ENCODE measurements at places on chromosomes 4 and X.

DNA sequence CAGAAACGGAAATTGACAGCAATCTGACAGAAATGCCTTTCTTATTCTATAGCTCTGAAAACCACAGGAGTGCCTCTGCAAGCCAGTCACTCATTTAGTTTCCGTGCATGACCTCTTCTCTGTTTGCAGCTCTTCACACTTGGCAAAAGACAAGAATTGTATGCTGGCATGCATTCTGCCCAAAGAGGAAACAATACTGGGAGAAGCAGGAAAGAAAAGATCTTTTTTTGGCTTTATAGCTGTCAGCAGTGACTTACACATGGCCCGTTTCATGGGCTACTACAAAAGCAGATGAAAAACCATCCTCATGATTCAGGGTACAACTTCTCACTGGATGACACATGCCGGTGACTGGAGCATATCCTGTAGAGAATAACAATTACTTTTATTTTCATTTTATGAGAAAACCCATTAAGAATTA is 249.4 kb downstream of the ADAMTS3 start:
- DNase-seq = no peak

DNA sequence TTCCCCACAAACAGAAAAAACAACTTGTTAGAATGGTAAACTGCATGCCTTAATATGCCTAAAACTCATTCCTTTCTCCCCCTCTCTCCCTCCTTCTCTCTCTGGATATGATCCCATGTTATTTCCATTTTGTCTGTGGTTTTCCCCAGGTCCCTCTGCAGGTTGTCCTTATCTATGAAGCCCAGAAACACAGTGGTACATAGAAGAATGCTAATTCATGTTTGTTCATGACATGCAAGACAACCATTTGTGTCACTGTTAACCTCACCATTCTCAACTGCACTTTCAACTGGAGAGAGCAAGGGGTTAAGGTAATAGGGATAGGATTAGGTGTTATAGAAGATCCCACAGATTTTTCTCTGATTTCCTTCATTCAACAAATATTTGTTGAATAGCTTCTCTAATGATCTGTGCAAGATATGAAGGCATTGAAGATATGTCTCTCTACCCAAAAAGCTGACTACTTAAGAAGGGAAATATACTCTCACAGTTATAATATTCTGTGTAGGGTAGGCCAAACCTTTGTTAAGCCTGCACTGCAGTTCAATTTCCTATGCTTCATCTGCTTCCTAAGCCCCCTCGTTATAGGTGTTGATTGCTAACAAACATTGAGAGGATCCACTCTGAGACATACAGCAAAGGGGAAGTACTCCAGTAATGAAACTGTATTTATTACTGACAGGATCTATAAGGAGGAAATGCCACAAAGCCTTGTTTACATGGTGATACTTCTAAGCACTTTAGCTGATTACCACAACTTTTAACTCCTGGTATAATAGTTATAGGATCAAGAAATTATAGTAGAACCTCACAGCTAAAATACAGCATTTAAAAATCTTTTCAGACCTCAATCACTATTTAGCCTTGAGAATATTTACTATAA is 96.1 kb downstream of the FRYL start:
- DNase-seq = no peak

DNA sequence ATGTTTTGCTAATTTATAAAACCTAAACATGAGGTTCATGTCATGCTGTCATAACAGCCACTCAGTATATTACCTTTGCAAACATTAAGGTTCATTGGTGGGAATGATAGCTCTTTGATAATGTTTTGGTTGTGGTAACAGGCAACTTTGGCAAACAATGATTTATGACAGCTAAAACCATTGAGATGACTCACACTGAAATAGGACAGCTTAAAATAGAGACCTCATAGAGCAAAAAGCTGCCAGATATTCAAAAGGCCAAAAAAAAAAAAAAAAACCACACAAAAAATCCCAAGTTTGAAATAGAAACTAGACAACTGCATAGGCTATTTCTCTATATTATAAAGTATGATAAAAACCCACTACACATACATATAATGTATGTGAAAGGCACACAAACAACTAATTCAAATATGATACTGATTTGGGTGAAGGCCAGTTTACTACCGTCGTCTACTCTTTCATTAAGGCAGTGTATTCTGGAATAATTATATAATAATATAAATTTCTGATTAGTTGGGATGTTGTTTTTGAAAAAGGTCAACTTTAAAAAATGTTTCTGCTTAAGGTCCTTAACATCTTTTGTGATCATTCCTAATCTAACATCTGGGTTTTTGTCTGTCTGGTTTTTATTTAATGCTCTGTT is 646.0 kb upstream of the PITX2 start:
- DNase-seq = no peak

- DNase-seq = peak; percentile 47
These were observed 140.7 kb downstream of the RPS6KA6 start for GRCh38 chrX:84047339-84047738.

DNA sequence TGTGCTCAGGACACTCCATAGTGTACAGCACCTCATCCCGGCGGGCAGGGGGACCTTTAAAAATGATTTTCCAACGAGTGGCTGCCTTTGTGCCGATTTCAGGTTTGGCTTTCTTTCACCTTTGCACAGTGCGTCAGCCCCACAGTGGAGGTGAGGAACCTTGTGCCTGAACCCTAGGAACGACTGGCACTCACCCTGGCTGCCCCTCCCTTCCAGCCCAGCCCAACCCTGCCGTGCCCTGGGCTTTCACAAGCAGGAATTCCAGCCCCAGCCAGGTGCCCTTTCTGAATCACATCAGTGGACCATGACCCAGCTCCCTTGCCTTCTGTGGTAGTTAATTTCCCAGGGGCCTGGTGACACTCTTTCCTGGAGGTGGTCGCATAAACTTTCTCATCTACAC is 1.3 kb downstream of the TMEM164 start:
- peak; percentile 49 for DNase-seq

DNA sequence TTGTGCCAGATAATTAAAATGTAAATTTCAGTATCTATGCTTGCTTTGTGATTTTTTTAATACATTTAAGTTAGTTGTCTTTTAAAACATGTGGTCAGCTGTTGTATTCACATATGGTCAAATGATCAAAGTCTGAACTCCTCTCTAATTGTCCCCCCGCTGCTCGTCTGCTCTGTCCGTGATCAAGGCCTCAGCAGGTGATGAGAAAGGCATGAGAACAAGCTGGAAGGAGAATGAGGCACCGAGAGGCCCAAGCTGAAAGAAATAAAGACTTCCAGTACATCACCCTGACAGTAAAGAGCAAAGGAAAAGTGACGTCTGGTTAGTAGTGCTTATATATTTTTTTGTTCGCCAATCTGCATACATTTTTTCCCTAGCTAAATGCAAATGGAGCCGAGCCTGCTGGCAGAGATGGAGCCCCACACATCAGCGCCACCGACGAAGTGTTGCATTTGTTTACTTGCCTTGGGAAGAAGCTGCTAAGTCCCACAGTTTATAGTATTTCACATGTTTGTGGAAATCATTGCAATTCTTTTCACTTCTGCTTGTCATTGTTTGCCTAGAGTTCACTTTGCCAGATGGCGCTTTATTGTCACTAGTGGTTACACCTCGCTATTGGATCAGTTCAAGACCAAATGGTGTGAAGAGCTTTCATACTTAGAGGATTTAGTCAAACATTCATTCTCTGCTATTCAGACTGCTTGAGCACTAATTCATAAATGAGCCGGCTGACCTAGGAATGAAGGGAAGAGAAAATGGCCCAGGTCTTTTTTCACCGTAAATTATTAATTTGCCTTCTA is 181.5 kb downstream of the ZIC3 start:
- peak; percentile 85 for DNase-seq

GRCh38 chrX:40152173-40152711 is 54.5 kb upstream of the BCOR start:
- DNase-seq = peak; percentile 78

GRCh38 chr4:19478791-19479190 is 772.9 kb upstream of the SLIT2 start:
- DNase-seq = no peak

GRCh38 chrX:1283093-1283492 is 14.5 kb downstream of the CSF2RA start:
- no peak for DNase-seq

DNA sequence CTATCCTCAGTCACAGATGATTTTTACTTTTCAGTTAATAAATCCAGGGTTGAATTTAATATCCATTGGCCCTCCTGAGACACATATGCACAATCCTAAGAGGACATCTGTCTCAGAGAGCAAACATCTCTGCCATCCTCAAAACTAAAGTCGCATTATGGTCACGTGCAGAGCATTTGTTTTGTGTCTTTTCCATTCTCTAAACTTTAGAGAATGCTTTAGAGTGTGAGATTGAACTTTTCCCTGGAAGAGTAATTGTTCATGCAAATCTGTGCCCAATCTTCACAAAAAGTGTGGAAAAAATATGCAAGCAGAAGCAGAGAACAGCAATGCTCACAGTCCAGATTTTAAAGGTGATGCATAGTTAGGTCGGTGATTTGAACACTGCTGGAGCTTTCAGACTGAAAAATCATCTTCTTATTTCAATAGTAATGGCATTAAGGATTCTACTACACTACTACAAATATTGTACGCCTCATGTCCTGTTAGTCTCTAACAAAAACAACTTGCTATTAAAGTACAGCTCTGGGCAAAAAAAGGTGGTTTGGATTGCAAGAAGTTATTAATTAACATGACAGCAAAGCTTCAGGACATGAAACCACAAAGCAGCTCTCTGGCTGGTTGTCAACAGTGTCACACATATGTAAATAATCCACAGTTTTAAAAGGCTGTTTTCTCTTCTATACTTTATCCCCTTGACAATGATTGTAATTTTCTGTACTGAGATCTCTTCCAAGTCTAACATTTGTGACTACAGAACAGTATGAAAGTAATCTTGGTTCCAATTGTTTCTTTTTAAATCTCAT is 19.9 kb downstream of the DCHS2 start:
- DNase-seq = no peak

- DNase-seq = no peak
These were observed 2343.1 kb downstream of the PCDH7 start for GRCh38 chr4:33063241-33063640.

GRCh38 chr4:184845367-184846021 is 19.7 kb upstream of the ACSL1 start:
- DNase-seq = no peak

DNA sequence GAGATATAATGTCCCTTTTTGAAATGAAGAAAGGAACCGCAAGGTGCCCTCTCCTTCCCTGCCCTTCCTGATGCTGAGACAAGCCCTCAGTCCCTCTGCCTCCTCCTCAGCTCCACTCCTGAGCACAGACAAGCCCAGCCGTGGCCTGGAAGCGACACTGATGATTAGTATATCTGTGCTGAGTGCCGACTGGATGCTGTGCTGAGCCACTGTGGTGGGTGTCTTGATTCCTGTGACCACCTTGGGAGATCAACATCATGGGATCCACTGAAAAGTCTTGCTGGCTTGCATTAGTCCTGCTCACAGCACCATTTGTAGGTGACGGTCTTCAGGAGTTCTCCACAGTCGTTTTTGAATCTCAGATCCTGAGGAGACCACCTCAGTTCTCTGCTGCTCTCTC is 59.5 kb upstream of the HGFAC start:
- DNase-seq = no peak

DNA sequence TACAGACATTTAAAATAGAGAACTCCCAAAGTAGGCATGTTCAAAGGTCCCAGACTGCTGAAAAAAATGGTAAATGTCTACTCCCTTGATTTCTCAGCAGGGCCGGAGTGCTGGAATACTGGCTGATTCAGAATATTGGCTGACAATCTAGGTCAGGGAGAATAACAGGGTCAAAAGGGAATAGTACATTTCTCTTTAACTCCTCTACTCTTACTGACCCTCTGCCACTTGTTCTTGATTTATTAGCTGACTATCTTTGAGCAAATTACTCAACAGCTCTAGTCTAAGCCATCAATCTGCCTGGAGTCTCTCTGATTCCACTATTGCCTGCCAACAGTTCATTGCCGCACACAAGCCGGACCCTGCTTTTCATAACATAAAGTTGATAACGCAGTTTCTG is 19.7 kb upstream of the NWD2 start:
- DNase-seq = no peak

DNA sequence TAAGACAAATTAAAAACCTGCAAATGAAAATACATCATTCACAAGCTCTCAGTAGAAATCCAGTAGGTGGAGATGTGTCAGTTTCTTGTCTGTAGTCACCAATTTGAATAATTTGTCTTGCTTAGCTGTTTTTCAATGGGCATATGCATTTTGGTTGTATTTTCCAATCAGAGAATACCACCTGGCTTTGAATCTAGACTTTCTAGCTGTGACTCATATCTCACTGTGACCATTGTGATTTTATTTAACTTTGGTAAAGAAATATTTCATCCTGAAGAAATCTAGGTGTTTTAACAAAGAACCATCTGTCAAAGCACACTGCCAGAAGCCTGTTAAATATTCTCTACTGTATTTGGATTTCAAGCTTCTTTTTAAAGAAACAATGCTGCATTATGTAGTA is 1650.6 kb upstream of the IGFBP7 start:
- no peak for DNase-seq

DNA sequence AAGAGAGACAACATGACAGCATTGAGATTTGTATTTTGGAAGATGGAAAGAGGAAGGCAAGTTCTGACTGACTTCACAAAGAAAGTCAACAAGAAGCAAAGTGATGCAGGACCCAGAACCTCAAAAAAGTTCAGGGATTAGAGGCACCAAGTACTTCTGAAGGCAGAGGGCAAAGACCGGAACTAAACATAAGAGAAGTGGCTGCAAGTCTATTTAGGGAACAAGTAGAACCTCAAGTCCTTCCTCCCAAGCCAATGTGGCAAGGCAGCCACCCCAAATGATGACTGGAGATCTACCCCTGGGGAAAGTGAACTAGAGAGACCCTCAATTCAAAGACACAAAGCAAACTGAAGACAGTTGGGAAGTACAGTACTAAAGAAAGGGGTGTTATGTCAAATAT is 46.6 kb downstream of the SLC39A8 start:
- no peak for DNase-seq

DNA sequence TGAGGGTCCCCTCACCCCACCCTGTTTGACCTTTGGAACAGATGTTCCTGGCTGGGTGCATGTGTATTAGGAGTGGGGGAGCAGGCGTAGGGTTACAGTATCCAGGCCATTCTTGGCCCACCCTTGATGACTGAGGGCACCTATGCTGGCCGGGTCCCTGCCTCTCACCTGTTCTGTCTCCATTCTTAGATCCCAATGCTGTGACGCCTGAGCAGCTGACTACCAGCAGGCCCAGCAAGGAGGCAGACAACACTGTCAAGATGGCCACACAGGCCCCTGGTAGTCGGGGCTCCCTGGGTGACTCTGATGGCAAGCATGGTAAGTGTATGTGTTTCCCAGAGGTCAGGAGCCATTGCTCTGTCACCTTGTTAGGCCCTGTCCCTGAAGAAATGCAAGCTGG is 10.9 kb downstream of the EFNB1 start:
- DNase-seq = no peak

- DNase-seq = no peak
These were observed 110.9 kb downstream of the FHIP1A start for GRCh38 chr4:151519728-151520415.

DNA sequence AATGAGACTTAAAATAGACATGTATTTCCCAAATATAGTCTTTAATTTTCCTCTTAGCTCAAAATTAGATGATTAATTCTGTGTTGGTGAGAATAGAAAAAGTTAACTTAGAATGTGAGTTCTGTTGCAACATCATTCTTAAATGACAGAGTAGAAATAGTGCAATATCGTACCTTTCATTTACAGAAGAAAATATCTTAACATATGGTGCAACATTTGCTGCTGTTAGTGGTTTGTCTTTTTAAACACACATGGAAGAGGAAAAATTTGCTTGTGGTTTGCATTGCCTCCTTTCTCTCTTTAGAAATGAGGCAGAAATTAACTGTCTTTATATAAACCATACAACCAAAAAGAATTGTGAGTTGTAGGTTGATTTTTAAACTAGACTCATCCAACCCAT is 39.3 kb upstream of the FHDC1 start:
- DNase-seq = no peak
